CD4-positive, alpha-beta T cell (primary cell): ENCODE measurements at places on chromosomes 2 and 18. TPM values are rescaled to one million over a fixed set of nuclear protein-coding genes. Genes with fewer than 3 reads are reported as not detected.

GRCh38 chr2:6973895-6974545 lies 56.8 kb downstream of the RNF144A start:
- DNase-seq = no peak

- no peak for DNase-seq
Measured at GRCh38 chr2:191864628-191865374, 17.9 kb upstream of the CAVIN2 start.

PIEZO2 gene
- total RNA-seq = not detected

DNA sequence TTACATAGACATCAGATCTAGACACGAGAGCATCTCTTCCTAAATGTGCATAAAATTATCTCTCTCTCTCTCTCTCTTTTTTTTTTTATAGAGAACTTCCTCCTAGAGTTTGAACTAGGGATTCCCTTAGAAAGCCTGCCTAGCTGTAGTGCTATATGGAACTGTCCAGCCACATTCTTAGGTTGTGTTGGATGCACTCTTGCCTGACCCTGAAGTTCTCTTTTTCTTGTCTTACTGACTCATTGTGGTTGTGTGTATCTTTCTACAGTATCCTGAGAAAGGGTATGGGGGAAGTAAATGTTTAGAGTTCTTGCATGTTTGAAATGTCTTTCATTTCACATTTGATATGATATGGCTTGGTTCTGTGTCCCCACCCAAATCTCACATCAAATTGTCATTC lies 368.2 kb downstream of the CDH2 start:
- DNase-seq = no peak

DNA sequence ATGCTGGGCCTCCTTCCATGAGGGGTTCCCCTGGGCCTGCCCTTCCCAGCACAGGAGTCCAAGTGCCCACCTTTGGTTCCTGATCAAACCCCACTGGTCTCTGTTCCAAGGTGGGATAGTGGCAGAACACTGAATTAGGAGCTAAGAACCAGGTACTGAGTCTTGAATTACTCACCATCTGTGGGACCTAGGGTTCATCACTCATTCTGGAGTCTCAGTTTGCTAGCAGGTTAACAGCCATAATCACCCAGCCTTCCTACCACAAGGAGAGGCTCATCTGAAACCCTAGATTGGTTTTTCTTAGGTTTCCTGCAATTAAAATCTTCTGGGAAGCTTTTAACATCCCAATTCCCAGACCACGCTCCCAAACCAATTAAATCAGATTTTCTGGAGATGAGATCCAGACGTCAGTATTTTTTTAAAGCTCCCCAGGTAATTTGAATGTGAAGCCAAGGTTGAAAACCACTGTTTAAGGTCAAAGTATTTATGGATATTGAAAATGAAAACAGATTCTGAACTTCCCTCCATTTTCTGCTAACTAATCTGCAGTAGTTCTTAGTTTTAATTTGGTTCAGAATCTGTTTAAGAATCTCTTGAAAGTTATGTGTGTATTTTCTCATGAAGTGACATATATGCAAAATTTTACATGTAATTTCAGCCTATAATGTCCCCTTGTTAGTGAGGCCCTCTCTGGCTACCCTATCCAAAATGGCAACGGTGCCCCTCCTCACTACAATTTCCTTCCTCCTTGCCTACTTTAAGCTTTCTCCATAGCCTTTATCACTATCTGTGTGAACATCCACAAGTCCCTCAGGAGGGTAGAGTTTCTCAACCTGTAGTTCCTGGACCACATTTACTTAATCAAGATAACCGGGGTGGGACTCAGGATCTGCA lies 166.5 kb upstream of the CXCR4 start:
- no peak for DNase-seq
